ENCODE measurements at places on chromosomes 5 and 9. TPM values are rescaled to one million over a fixed set of nuclear protein-coding genes. Genes with fewer than 3 reads are reported as not detected.

DNA sequence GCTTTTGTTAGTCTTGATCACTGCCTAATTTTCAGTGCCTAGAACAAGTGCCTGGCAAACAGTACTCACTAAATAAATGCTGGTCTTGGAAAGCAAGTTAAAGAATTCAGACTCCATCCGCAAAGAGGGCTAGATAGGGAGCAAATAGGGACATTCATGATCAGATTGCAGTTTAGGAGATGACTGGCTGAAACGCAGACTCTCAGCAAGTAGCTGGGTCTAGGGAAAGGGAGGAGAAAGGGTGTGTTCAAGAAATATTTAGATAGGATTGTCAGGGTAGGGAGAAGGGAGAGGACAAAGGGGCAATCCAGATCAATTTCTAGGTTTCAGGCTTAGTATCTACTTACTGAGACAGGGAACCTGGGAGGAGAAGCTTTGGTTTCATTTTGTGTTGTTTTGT lies 108.4 kb downstream of the ESM1 start:
- no peak for ATAC-seq

DNA sequence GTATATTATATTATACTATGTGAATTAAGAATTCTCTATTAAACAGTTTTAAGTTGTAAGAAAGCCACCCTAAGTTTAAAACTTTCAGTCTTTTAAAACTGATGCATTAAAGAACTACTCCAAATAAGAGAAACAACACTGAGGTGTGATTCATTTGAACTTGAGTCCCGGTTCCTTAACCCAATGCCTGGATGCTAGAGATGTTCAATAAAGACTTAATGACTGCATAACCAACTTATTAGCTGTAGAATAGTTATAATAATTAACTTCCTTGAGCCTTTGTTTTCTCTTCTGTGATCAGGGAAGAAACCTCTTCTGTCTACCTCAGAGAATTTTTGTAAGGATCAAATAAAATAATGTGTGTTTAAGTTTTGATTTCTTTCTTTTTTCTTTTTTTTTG lies 45.3 kb upstream of the DENND4C start:
- no peak for ATAC-seq

GRCh38 chr9:77595426-77596095 lies 52.6 kb downstream of the GNA14 start:
- ATAC-seq, result no peak

DNA sequence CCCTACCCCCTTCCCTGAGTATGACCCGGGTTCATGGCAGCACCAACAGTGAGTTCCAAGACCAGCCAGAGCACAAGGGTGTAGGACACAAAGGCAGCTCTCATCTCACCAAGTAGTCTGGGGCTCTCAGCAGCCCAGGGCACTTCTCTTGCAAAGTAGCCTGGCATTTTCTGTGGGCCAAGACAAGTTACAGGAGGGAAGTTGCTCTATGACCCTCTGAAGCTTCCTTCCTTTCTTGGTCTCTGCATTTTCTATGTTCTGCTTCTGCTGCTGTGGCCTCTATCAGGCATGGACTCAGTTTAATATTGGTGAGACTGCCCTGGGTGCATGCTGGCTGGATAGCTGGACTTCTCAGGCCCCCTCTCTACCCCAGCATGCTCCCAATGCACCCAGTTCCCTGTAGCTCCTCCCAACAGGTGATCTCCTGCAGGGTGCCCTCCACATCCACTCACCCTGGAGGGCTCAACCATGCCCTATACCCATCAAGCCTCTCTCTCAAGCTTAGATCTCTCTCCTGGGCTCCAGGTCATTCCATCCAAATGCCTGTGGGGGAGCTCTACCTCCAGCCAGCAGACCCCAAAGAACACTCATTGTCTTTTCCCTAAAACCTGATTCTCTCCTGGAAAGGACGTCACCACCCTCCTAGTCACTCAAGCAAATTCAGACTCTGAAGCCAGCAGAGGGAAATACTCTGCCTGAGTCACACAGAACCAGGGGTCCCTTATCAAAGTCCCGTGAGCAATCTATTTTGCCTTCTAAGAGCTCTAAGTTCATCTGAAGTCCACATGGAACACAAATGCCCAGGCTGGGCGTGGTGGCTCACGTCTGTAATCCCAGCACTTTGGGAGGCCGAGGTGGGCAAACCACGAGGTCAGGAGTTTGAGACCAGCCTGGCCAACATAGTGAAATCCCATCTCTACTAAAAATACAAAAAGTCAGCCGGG lies 13.8 kb downstream of the TBC1D2 start:
- ATAC-seq, result no peak

DNA sequence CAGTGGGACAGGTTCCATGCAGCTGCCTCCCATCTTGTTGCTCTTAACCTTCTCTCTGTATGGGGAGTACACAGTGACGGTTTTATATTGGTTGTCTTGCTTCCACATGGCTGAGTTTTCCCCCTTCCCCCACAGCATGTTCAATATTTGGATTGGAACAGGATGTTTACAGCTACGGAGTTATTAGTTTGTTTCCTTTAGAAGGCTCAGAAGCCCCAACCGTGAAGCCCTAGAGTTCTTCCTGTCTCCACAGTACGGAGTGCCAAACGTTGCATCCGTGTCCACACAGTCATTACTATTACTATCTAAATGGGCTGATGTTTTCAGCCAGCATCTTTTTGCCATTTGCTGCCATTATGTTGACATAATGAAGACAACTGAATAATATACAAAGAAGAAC lies 277.5 kb downstream of the MARCHF11 start:
- ATAC-seq, result no peak

- ATAC-seq, result peak; percentile 57
Measured at GRCh38 chr5:54895816-54896341, 89.5 kb downstream of the ESM1 start.

GRCh38 chr5:39578887-39579497 lies 154.2 kb upstream of the DAB2 start:
- no peak for ATAC-seq

GRCh38 chr5:134975843-134976242 lies 8.1 kb downstream of the CATSPER3 start:
- ATAC-seq, result no peak

DNA sequence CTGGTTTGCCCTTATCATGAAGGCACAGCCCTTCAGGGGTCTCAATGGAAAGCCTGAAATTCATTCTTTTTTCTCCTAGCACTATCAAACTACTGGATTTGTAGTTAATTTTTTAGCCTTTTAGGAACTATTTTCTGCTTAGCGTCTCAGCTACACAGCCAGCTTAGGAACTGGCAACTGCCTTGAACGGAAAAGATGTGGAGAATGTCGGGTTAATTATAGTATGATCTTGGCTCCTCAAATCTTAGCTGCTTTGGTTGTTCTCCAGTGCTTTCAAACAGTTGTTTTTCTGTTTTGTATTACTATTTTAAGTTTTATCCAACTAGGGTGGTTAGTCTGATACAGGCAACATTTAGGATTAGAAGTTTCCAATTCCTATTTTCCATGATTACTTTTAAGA lies 44.1 kb downstream of the CCNH start:
- no peak for ATAC-seq

- ATAC-seq, result no peak
Measured at GRCh38 chr9:72574156-72574810, 52.9 kb downstream of the TMC1 start.

DNA sequence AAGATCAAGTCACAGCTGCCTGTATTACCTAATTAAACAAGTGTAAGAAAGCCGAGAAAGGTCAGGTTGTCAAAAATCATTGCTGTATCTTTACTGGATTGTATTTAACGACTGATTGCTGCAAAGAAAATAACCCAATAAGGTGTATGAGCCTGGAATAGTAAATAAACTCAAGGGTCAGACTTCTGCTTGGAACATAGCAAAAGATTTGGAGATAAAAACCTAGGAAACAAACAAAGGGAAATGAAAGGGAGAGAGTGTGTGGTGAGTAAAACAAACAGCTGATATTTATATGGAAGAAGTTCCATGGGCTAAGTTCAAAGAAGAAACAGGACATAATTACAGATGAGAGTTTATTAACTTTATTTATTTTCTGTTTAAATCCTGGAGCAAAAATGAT lies 354.0 kb downstream of the TLR4 start:
- no peak for ATAC-seq

GRCh38 chr5:158309088-158309807 lies 450.3 kb upstream of the CLINT1 start:
- no peak for ATAC-seq

DNA sequence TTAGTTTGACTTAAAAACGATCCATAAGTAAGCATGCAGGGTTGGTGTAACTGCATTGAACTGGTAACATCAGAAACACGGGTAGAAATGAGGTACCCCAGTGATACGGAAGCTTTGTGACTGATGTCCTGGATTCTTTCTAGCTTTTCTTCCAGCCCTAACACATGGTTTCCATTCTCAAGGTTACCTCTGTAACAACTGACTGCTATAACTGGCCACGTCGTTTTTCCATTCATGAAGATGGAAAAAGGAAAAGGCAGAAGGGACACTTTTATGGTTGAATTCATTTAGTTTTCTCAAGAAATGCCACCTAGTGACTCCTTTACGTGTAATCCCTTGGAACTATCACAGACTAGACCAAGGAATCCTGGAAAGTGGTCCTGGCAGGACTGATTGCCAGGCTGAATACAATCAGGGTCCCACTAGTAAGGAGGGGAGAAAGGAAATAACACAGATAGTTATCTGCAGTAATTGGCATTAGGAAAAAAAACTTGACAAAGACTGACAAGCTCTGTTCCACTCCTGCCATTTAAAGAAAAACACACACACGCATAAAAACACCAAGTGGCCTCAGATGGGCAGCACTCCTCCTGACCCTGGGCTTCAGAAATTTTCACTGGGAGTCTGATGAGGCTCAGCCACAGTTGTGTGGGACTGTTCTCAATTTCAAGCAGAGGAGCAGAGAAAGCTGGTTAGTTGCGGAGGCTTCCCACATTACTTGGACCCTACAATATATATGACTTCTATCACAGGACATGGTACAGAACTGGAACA lies 77.5 kb upstream of the ZNF169 start:
- ATAC-seq, result no peak

The WWC1 gene
- total RNA-seq, result 6.6 TPM

The F2RL2 gene
- 6.0 TPM for total RNA-seq

The OTP gene
- not detected for total RNA-seq

The ORM2 gene
- total RNA-seq, result not detected

The PCDHB10 gene
- 3.0 TPM for total RNA-seq

The LCN9 gene
- not detected for total RNA-seq

The SPINK5 gene
- 1.6 TPM for total RNA-seq

The SEC16A gene
- total RNA-seq, result 35.5 TPM

The MARCOL gene
- total RNA-seq, result not detected

The SYK gene
- 15.3 TPM for total RNA-seq

The PAIP1 gene
- 127 TPM for total RNA-seq

The GPX8 gene
- 9.2 TPM for total RNA-seq

The LSM11 gene
- total RNA-seq, result 36.2 TPM

The CBY3 gene
- not detected for total RNA-seq
